Activated naive CD4-positive, alpha-beta T cell treated with anti-CD3 and anti-CD28 coated beads for 36 hours (primary cell): ENCODE measurements at places on chromosomes 11 and 22.

- no peak for DNase-seq
Observed at GRCh38 chr11:116172156-116172555, 600.6 kb downstream of the BUD13 start.

GRCh38 chr11:124656774-124657630 lies 16.5 kb downstream of the SIAE start:
- no peak for DNase-seq

DNA sequence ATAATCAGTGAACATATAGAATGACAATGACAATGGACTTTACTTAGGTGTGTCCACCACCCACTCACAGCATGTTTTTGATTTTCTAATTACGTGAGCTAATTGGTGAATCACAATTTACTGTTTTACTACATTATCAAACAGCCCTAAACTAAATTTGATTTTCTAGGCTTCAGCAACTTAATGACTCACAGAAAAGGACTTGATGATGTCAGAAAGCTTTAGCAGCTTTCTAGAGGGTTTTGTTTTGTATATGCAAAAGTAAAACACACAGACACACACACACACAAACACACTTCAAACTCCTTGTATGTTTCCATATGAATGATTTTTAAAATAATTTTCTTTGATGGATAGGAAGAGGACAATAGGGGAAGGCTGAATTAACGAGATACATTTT lies 878.6 kb upstream of the CCDC90B start:
- no peak for DNase-seq

DNA sequence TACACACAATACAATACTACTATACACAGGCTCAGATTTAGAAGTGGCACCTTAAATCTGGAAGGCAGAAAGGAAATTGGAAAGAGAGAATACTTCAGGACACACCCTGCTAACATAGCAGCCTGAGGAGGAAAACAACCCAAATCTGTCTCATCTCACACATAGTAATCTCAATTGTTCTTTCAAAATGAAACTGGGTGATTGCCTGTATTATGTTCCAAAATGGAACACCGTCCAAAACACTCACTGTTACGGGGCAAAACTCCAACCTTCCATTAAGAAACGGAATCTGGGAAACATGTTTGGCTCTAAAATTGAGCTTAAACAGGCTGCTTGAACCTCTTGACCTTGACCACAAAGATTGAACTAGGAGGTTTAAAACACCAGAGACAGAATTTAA lies 572.6 kb downstream of the OPCML start:
- no peak for DNase-seq
